ENCODE measurements at places on chromosomes 5 and 9. TPM values are rescaled to one million over a fixed set of nuclear protein-coding genes. Genes with fewer than 3 reads are reported as not detected.

DOCK2 gene
- total RNA-seq, result 266 TPM

- DNase-seq, result no peak
These were observed 98.3 kb downstream of the SUSD1 start for GRCh38 chr9:112076814-112077213.

- no peak for DNase-seq
These were observed 36.4 kb upstream of the ADAMTSL1 start for GRCh38 chr9:18437315-18438201.

GRCh38 chr5:138653502-138653901 is 78.3 kb upstream of the HSPA9 start:
- DNase-seq, result no peak

DNA sequence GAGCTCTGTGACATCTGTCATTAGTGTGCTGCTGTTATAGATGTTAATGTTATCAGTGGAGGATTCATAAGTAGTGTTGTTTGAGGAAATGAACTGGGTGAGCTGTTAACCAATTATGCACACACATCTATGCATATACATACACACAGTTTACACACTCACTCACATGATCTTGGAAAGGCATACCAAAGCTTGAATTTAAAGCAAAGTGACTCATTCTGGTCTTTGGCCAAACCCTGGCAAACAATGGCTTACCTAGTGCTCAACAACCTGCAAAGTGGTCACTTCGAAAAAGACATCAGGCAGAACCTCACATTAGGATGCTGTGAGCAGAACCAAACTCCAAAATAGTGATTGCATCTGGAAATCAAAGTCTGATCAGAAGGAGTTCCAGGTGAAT is 1037.3 kb upstream of the CDH6 start:
- DNase-seq, result no peak

C5orf58 gene
- not detected for total RNA-seq

DNA sequence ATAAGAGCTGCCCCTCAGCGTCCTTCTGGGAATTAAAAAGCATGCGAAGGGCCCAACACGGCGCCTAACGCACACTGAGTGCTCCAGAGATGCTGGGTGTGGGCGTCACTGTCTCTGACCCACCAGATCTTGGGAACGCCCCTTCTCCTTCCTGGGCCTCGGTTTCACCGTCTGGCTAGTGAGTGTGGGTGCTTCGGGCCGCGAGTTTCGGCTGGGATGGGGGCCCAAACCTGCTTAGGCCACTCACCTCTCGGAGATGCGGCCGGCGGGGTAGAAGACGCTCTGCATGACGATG is 3.7 kb downstream of the PIP5KL1 start:
- no peak for DNase-seq

DNA sequence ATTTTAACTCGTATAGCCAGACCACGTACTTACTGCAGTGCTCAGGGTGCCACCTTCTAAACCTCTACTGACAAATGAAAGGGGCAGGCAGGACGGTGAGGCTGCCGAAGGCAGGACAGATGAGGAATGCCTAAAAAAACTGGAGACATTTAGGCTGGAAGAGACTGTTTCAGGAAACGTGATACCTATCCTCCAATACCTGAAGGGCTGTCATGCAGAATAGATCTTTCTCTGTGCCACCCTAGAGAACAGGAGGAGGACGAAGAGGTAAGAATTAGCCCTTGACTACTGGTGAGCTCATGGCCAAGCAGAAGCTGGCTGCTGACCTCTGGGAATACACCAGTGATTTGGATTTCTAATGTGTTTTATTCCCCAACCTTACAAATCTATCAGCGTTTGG is 139.4 kb downstream of the EFNA5 start:
- no peak for DNase-seq

DNA sequence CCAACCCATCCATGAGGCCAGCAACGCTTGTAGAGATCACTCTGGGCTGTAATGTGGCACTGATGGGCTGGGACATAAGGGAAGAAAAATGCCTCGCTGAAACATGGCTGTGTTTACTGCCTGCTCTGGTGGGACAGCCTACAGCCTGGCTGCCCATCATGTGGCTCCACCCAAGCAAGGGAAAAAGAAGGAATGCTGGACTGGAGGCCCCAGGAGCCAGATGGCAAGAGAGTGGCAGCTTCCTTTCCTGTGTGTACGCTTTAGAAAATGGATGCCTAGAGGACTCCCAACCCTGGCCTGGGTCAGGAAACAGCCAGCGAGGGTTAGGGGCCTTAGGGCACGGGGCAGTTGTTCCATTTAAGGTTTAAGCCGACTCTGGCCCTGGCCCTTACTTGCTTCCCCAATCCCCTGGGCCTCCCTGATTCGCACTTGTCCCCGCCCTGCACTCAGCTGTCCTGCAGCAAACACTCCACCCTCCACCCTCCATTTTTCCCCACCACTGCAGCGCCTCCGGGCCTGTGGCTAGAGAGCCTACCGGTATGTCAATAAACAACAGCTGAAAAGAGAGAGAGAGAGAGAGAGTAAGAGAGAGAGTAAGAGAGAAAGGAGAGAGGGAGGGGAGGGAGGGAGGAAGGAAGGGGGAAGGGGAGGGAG is 819.4 kb downstream of the SEMA5A start:
- DNase-seq, result no peak

DNA sequence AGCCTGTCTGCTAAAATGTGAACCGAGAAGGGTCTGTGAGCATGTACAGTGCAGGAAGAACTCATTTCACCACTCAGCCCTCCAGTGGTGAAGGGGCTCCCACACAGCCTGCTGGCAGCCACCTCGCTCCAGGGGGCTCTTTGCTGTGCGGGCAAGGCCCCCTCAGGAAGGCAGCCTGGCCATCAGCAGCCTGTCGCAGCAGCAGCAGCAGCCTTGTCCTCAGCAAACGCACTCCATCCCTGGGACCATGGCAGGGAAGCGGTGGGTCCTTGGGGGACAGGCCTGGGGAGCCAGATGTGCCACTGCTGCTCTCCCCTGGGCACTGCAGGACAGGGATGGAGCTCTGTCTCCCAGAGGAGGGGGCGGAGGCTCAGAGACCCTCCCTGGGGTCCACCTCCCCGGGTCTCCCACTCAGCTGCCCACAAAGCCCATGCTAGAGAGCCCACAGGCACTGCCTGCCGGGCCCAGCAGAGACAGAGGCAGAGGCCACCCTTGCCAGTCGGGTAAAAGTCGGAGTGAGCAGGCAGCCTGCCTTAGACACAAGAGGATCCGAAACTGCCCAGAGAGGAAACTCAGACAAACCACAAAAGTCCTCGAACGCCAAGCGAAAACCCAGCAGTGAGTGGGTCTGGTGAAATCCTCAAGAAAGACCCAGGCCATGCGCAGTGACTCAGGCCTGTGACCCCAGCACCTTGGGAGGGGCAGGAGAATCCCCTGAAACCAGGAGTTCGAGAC is 8.0 kb downstream of the BRD3 start:
- peak; percentile 32 for DNase-seq

GRCh38 chr9:33638391-33638915 is 114.4 kb downstream of the ANKRD18B start:
- no peak for DNase-seq

GRCh38 chr5:177535125-177535524 is 18.4 kb upstream of the DDX41 start:
- no peak for DNase-seq

GRCh38 chr5:102807878-102808502 is 52.9 kb downstream of the PAM start:
- no peak for DNase-seq

DNA sequence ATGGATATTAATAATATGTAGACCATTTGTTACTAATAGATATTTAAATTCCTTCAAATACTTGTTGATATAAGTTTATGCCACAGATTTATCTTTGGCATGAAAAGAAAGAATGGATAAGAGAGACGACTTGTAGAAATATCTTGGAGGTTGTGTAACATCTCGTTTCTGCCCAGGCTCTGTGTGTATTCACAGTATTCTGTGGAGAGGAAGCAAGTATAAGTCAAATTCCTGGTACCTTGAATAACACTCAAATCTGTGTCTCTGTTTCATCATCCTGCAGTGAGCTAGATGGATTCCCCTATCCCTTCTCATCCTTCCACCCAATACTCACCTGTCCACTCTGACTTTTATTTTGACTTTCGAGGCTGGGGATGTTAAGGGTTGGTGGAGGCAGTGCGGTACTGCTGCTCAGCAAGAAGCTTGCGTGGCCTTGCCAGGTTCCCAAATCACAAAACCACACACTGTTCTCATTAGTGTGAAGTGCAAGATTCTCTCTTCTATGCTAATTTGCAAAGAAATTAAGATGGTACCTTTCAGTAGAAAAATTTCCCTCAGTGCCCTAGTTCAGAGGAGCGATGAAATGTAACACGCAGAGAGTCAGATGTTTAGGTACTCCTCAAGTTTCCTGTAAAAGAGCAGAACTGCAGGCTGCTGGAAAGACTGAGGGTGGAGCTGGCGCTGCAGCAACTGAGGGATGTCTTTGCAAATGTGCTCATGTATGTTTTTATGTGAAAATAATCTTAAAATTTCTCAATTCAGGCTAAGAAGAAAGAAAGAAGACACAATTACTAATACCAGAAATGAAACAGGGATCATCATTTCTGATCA is 42.6 kb upstream of the ANKRD18A start:
- no peak for DNase-seq

GRCh38 chr5:131814990-131815389 is 18.2 kb upstream of the FNIP1 start:
- DNase-seq, result no peak

All from activated naive CD8-positive, alpha-beta T cell treated with anti-CD3 and anti-CD28 coated beads, Interleukin-2, amount 10 ng/mL, durations not matched to agents 7 days and 5 days (primary cell).